ENCODE measurements at places on chromosomes 11 and 22.

GRCh38 chr11:114208377-114208776 lies 87.8 kb upstream of the NNMT start:
- no peak for DNase-seq

GRCh38 chr11:8756201-8756600 lies 73.6 kb downstream of the RPL27A start:
- DNase-seq: no peak

DNA sequence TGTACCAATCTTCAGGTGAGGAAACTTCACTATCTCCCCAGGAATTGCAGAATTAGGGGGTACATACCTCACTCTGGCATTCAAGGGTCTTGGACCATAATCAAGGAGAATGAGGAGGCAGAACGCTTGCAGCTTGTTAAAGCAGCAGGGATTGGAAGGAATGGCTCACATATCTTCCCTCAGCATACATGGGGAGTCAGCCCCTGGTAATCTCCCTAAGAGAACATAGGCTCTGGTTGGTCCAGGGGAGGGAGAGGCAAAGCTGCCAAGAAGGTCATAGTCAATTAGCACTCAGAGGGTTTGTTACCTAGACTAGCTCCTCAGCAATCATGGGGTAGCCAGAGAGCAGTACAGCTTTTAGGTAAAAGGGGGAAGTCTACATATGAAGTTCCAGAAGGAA lies 256.8 kb downstream of the INSC start:
- no peak for DNase-seq

GRCh38 chr11:48141475-48142122 lies 75.0 kb upstream of the OR4B1 start:
- DNase-seq: no peak

GRCh38 chr22:45129703-45130524 lies 33.8 kb upstream of the NUP50 start:
- no peak for DNase-seq

GRCh38 chr11:33263549-33263948 lies 6.4 kb downstream of the HIPK3 start:
- no peak for DNase-seq

- DNase-seq: no peak
These were observed 5.4 kb downstream of the WNT7B start for GRCh38 chr22:45971408-45972028.

DNA sequence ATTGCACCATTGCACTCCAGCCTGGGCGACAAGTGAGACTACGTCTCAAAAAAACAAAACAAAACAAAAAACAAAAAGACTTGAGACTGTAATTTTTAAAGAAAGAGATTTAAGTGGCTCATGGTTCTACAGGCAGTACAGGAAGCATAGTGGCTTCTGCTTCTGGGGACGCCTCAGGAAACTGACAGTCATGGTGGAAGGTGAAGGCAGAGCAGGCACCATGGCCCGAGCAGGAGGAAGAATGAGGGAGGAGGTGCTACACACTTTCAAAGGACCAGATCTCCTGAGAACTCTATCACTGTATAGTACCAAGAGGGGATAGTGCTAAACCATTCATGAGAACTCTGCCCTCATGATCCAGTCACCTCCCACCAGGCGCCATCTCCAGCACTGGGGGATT lies 52.0 kb downstream of the CBL start:
- DNase-seq: no peak

- DNase-seq: peak; percentile 89
These were observed at the start of gene BCL2L13 for GRCh38 chr22:17638432-17639246. Gene BCL2L13 (plus strand): TSS chr22:17638757. CDS start chr22:17655712, 16,955 bp downstream.

DNA sequence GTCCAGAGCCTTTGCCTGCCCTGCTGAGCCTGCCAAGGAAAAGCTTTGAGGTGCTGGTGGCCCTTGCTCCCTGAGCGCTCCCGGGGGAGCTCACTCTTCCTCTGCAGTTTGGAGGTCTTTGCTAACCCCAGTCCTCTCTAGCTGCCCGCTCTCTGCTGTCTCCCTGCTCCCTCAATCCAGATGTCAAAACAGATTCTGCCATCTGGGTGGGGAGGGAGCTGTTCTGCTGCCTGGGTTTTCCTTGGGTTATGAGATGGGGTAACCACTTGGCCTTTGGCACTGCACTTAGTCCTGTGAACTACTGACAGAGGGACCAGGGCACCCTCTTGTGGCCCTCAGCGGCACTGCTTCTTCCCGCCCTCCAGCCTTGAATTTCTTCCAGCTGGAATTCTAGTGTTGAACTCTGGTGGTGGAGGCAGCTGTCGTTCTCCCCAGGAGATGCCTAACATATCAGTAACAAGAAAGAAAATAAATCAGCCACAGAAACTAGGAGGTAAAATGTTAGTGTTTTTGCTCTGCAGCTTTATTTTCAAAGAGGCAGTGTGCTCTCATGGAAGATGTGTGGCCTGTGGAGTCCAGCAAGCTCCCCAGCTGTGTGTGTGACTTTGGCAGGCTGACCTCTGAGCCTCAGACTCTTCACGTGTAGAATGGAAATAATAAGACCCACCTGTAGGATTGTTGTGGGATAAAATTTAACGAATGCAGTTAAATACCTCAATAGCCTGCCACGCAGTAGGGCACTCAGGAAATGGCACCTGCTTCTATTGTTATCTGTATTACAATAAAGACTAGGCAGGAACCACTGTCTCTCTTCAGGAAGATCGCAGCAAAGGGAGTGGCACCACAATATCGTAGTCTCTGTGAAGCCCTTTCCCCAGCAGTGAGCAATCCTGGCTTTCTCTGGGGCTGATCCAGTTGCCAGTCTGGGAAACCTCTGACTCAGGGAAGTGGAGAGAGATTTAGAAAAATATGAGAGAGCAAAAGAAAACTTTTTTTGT lies 23.4 kb downstream of the ARFGAP2 start:
- DNase-seq: peak; percentile 29

DNA sequence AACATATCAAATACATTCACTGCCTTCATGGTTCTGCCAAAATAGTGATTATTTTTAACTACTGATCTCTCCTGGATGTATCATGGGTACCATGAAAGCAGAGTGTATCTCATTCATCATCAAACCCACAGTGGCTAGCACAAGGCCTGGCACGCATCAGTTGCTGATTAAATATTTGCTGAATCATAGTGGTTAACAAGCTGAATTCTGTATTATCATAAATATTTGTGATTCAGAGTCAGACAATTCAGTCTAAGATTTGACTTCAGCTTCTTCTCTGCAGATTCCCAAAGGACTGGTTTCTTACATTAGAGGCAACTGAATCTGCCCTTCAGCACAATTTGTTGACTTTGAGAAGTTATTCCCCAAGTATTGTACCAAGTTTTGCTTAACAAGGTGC lies 715.8 kb upstream of the LRRC4C start:
- no peak for DNase-seq

DNA sequence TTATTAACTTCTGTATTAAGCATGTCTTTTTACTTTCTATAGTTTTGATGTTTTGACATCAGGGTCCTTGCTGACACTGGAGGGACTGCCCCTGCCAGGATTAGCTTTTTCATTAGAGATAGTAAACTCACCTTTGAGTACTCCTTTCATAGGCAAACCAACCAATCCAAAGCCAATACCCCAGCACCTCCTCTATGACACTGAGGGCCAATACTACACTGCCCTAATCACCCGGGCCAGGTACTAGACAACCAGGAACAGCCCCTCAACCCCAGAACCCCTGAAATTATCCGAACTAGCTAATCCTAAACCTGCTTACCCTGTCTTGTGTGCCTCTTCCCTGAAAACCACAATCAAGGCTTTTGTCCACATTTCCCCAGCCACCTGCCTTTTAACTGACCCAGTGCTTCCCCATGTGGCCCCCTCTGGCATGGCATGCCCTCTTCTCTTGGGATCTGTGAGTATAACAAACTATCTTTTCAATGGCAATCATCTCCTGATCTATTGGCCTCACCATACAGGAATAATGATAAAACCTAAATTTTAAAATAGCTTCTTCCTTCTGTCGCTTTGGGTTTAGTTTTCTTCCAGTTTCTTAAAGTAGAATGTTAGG lies 31.2 kb downstream of the RAB6A start:
- no peak for DNase-seq

- no peak for DNase-seq
These were observed 123.4 kb downstream of the C11orf58 start for GRCh38 chr11:16861862-16862261.

DNA sequence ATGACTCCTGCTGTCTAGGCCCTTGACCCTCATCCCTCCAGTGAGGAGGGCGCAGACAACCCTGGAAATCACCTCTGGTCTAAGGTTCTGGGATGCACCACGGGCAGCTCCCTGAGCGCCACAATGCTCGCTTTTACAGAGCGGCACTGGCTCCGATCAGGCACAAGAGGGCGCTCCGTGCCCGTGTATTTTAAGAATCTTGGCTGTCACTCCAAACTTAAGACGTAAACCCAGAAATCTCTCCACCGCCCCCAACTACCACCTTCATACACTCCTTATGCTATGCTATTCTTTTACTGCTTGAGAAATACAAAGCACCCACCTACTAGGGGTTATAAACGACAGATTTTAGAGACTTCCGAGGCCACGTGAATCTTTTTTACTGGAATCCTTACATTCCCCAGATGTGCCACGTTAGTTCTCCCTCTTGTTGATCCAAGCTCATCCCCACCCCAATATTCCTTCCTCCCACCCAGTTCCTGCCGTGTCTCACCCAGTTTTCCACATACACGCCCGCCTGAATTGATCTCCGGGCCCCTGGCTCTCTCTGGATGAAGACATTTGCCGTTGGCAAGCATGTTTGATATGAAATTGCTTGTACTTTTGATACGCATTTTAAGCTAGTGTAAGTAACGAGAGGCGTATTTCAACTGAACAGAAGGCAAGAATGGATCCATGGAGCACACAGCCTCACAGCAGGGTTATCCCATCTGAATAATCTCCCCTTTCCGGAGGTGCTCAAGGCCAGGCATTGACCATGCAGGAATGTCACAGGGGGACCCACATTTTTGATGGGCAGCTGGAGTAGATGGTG lies 453.5 kb downstream of the OPCML start:
- DNase-seq: no peak

- DNase-seq: no peak
These were observed 110.2 kb downstream of the GRIA4 start for GRCh38 chr11:105720096-105720495.

- no peak for DNase-seq
These were observed 2.8 kb downstream of the HPX start for GRCh38 chr11:6437993-6438392.

- DNase-seq: no peak
These were observed 3.9 kb upstream of the LTBP3 start for GRCh38 chr11:65562020-65562419.

- no peak for DNase-seq
These were observed 27.8 kb upstream of the UBASH3B start for GRCh38 chr11:122627745-122628144.

GRCh38 chr11:441043-441417 lies 781 bp downstream of the ANO9 start:
- no peak for DNase-seq

- no peak for DNase-seq
These were observed 704.0 kb downstream of the KCNA4 start for GRCh38 chr11:29312812-29313211.

DNA sequence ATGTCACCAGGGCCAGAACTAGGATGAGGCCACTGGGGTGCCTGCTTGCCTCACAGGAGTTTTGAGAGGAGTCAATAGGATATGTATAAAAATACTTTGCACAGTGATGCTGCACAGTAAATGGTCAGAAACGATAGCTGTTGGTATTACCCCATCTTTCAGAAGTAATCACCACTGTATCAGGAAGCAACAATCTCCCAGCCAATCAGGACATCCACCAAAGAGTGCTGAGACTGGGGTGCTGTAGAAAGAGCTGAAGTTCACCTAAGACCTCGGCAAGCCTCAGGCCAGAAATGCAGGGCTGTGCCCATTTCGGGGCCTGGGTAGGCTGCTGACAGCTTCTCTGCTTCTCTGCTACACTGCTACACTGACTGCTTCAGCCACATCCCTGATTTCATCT lies 17.4 kb downstream of the LMO2 start:
- no peak for DNase-seq

DNA sequence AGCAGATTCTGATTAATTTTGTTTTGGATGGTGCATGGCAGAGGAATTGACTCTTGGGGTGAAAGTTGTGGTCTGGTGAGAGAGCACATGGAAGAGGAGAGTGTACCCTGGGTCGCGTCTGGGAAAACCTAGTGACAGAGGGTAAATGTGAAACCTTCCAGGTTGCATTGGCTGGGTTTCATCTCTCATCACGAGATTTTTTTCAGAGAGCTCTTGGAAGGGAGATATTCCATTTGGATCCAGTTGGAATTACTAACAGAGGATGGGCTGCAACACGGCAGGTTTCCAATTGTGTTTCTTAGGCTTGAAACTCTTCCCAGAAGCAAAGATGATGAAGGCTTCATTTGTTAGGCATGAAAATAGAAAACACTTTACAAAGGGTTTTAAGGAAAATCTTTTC lies 109.7 kb upstream of the MTMR2 start:
- DNase-seq: no peak

DNA sequence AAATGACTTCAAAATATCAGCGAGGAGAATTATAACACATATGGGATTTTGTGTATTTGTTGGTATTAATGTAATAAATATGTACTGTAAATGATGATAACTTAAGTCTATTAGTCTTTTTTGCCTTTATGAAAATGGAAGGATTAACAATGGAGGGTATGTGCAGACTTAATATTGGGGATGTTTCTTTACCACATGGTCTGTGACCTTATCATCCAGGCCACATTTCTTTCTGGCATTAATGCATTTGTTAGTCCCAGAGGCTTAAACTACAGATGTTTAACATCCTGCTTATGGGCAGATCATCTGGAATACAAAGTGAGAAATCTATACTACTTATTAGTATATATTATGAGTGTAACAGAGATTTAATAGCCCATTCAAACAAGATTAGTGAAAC lies 64.6 kb downstream of the SOX6 start:
- no peak for DNase-seq

DNA sequence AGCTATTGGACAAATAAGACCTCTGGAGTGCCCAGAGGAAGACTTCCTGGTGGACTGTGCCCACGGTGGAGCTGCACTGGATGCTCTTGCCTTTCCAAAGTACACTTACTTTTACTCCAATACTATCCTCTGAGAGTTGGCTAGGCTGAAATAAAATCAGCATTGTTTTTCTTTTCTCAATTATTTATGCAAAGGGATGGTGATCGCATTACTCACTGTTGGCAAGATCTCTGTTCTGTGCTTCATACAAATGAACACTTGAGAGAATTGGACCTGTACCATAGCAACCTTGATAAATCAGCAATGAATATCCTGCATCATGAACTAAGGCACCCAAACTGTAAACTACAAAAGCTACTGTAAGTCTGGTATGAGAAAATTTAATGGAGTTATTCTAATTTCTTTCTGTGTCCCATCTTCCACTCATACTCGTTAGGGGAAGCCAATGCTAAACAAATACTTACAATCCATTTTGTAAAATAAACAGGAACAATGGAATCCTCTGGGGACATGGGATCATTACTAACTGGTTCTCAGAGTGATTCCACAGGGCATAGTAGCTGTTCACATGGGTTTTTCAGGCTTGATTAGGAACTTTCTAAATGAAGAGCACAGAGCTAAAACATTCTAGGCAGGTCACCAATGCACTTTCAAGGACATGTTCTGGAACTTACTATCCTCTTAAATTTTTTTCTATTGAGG lies 26.3 kb downstream of the NLRP14 start:
- DNase-seq: no peak

Data from stimulated activated CD4-positive, alpha-beta T cell treated with anti-CD3 and anti-CD28 coated beads, TNF-alpha, amount 100 ng/mL, for 24 hours (primary cell).